Stimulated activated CD8-positive, alpha-beta memory T cell treated with anti-CD3 and anti-CD28 coated beads, Interleukin-2, amount 100 ng/mL, for 1 hour (primary cell): ENCODE measurements at places on chromosomes 3 and 15.

GRCh38 chr3:186879781-186880180 is 37.3 kb downstream of the ADIPOQ start:
- DNase-seq: no peak

DNA sequence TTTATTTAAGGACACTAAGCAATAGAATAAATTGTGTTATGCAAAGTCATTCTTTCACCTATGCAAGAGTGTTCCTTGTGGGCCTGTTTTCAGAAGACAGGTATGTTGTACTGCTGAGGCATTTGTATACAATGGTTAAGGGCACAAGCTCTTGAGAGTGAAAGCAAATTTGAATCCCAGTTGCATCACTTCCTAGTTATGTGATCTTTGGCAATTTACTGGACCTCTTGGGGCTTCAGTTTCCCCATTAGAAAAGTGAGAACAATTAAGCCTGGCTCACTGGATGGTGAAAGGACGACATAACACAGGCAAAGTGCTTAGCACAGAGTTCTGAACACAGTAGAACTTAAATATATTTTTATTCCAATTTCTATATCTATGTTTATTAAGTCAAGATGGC is 117.4 kb downstream of the EFHB start:
- no peak for DNase-seq

GRCh38 chr15:77784361-77785292 is 151.9 kb upstream of the LINGO1 start:
- no peak for DNase-seq

GRCh38 chr3:50572801-50573371 is 3.6 kb downstream of the HEMK1 start:
- no peak for DNase-seq

GRCh38 chr3:76715426-76715825 is 324.5 kb upstream of the ROBO2 start:
- no peak for DNase-seq

DNA sequence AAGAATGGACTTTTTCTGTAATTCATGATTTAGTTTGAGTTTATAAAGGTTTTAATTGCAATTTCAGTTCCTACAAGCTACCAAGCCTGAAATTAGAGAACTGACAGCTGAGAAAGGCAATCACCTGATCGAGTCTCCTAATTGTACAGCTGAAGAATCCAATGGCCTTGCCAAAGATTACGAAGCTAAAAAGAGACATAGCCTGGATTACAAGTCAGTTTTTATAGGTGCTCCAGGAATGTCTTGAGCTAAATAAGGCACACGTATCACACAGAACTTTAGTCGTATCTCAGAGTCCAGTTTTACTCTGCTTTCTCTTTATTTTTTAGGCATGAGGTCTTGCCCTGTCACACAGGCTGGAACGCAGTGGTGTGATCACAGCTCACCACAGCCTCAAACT is 6.6 kb downstream of the DPH3 start:
- DNase-seq: no peak

DNA sequence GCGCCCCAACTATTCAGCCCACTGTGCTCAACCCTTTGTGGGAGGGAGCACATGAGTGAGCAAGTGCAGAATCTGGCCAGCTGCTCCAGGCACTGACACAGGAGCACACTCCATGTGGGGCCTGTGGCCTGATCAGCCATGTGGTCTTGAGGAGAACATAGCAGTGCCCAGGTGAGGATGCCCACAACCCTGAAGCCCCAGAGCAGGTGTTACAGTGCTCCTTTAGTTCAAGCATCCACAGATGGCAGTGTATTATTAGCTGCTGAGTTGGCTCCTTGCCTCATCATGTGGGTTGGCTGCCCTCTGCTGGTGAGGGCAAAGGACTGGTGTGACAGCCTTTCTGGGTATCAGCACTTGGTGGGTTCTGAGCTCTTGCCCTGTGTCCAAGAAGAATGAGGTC is 1588.2 kb downstream of the SI start:
- DNase-seq: no peak

DNA sequence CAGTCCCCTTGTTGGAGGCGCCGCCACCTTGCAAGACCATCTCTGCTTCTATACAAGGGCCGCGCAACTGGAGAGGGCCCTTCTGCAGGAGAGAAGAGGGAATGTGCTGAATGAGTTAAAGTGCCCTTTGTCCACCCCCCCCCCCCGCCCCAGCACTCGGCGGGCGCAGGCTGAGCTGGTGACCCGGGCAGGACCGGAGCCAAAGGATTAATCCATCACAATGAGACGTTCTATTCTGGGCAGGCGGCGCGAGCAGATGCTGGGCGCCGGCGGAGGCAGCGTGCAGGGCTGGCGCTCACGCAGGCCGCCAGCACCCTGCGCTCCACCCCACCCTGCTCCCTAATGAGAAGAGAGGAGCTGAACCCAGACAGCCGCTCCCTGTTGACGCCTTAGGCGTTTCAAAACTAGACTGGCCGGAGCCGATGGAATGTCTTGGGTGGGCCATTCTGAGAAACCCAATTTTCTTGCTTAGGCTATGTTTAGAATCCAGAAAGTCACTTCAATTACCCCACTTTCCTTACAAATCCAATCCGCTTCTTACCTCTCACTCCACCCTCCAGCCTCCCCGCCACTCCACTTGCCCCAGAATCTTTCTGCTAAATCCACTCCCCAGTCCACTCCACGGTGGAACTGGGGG is 32.9 kb downstream of the GJD2 start:
- no peak for DNase-seq

- DNase-seq: no peak
These were observed 145.9 kb upstream of the MBNL1 start for GRCh38 chr3:152122851-152123250.

GRCh38 chr3:11568503-11569155 is 75.1 kb downstream of the VGLL4 start:
- DNase-seq: no peak

- DNase-seq: no peak
These were observed 33.3 kb downstream of the NPTN start for GRCh38 chr15:73599934-73600333.

DNA sequence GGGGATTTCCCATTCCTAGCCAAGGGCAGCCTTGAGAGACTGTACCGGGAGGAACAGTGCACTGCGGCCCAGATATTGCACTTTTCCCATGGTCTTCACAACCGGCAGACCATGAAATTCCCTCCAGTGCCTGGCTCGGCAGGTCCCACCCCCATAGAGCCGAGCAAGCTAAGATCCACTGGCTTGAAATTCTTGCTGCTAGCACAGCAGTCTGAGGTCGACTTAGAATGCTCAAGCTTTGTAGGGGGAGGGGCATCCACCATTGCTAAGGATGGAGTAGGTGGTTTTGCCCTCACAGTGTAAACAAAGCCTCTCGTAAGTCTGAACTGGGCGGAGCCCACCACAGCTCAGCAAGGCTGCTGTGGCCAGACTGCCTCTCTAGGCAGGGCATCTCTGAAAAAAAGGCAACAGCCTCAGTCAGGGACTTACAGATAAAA is 156.3 kb downstream of the FRMD5 start:
- DNase-seq: no peak

DNA sequence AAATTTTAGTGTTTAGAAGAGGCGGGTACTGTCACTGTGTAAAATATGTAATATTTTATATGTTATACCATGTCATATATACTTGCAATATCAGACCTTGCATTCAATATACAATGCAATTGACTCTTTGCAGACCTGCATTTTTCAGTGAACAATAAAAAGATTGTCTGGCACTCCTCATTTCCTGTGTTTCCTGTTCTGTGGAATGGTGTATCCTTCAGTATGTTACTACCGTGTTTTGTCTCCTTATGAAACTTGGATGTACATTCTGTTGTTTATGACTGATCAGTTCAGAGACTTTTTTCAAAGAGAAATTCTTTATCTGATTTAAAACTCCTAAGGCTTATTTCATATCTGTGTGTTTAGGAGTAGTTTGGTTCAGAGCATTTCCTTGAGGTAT is 31.5 kb downstream of the APH1B start:
- DNase-seq: no peak

- no peak for DNase-seq
These were observed 163.1 kb downstream of the RPLP1 start for GRCh38 chr15:69615736-69616135.

DNA sequence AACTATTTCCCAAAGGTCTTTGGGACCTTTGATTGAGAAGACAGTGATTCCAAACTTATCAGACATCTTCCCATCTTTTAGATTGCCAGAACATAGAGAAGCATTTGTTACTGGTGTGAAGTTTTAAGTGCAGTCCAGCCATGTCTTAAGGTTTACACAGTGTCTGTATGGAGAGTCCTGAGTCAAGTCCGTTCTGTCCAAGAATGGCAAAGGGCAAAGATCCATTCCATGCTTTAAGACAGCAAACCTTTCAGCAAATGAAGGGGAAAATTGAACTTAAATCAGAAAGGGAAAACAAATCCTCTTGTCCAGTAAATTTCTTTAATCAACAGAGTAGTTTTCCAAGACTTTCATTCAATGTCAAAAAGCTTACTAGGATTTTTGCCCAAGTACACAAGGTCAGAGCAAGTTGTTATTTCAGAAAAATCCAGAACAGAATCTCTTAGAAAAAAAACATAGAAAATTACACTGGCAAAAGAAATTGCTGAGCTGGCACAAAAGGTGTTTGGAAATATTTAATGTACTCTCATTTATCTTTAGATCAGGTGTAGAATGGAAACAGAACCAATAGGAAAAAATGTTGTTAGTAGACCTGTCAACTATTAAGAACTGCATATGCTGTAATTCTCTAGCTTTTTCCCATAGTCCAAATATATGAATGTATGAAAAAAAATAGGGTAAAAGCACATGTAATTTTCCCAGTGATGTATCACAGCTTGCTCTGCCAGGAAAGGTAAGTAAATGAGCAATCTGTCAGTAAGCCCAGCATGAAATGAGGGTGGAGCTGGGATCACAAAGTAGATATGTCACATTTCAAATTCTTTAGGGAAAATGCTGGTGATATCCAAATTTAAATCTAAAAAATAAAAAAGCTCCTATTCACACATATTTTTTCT is 1099.9 kb downstream of the TUSC7 start:
- DNase-seq: no peak

GRCh38 chr3:20380295-20380694 is 194.3 kb upstream of the SGO1 start:
- DNase-seq: no peak

DNA sequence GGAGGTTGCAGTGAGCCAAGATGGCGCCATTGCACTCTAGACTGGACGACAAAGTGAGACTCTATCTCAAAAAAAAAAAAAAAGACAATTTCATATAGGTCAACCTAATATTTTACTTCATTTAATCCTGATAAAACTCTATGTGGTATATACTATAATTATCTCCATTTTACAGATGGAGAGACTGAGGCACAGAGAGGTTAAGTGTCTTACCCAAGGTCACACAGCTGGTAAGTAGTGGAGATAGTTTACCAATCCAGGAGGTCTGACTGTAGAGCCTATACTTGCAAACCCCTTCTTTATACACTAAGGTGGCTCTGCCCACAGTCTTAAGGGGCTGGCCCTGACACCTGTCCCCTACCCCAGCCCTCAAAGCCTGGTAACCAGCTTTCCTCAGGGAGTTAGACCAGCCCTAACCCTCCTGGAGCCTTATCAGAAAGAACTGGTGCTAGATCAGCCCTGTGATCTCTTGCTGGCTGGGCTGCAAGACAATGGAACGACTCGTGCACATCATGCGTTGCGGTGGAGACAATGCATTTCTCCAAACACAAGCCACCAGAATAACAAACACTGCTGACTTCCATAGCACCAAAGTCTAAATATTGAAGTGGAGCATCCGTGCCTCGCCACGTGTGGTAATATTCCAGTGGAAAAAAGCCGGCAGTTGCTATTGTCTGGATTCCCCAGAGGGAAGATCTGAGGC is 60.0 kb upstream of the SMAD3 start:
- no peak for DNase-seq

GRCh38 chr15:50549326-50549725 is 2.9 kb upstream of the USP50 start:
- no peak for DNase-seq
